Activated naive CD8-positive, alpha-beta T cell treated with anti-CD3 and anti-CD28 coated beads, Interleukin-2, amount 50 U/mL, for 24 hours (primary cell): ENCODE measurements at places on chromosomes 11 and 22.

DNA sequence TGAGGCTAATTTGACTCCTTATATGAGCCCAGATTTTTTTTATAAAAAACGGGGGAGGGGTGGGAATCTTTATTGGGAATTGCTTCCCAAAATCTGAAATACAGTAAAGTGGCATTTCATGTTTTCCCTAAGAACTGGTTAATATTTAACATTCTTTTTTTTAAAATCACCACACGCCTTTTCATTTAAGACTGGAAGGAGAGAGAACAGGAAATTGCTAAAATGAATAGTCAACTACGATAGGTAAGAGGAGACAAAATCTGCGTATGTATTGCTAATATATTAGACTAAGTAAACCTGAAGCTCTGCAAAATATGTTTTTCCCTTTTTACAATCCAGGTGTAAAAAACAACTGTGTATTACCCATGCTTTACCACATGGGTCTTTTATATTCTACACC is 57.0 kb downstream of the SOX6 start:
- no peak for DNase-seq

- DNase-seq, result no peak
These were observed 9.8 kb downstream of the SCN4B start for GRCh38 chr11:118142809-118143208.

- no peak for DNase-seq
These were observed 2.2 kb upstream of the MYO18B start for GRCh38 chr22:25739659-25740344.

DNA sequence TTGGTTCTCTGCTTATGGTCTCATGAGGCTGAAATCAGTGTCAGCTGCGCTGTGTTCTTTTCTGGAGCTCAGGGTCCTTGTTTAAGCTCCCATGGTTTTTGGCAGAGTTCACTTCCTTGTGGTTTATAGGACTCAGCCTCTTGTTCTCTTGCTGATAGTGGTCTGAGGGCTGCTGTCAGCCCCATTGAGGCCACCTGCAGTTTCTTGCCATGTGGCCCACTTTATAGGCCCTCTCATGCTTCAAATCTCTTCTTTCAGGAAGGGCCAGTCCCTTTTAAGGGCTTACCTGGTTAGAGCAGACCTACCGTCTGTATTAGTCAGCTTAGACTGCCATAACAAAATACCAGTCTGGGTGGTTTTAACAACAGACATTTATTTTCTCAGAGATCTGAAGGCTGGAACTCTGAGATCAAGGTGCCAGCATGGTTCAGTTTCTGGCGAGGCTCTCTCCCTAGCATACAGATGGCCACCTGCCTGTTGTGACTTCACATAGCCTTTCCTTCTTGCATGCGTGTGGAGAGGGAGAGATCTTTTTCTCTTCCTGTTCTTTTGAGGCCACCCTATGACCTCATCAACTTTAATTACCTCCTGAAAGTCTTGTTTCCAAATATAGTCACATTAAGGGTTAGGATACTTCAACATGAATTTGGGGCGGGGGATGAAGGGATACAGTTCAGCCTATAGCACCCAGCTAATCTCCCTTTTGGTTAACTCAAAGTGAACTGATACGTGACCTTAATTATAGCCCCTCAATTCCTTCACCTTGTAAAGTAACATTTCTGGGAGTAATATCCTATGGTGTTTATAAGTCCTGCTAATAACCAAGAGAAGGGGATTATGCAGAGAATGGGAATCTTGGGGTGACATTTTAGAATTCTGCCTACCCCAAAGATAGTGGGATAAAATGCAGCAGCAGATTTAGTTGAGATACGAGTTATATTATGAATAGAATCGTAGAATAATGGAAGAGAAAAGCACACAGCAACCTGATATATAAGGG is 131.8 kb downstream of the UVRAG start:
- no peak for DNase-seq

DNA sequence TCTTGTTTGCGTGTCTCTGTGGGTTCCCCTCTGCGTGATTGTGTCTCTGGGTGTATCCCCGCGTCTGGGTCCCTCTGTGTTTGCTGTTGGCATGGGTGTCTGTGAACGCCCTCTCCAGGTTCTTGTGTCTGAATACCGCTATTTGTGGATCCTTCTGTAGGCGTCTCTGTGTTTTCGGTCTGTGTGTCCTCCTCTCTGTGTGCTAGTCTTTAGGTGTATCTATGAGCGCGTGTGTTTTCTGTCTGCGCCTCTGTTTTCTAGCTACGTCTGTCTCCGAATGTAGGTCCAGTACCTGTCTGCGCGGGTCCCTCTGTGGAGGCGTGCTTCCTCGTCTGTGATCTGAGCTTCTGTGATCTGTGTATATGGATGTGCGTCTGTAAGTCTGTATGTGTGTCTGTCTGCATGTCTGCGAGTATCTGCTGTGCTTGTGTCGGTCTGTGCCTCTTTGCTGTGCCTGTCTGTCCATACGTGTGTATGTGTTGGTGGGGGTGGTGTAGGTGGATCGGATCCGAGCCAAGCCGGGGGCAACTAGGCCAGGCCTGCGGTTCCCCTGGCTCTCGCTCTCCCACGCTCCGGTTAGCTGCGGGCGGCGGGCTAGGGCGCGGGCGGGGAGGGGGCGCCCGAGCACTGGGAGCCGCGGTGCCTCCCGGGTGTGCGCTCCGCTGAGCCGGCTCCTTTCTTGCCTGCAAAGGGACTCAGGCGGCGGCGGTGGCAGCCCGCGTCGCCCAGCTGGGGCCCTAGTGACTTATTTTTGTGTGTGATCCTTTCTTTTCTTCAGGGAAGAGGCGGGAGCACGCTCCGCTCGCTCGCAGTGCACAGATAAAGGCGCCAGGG is 105.3 kb upstream of the E2F8 start:
- no peak for DNase-seq

DNA sequence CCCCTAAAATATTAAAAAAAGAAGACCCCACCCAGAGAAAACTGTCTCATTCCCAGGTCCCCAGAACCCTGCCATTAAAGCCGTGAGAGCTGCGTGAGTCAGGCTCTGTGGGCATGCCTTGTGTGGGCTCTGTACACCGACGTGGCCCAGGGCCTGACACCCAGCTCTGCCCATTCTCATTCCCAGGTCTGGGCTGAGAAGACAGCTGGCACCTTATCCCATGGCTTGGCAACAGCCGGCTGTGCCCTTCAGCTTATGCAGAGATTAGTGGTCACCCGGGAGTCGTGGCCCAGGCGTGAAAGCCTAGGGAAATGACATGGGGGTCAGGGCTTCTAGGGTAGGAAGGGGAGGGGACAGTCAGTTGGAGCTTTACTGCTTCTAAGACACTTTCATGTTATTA is 31.9 kb downstream of the OTOG start:
- no peak for DNase-seq

GRCh38 chr22:37220543-37220981 is 8.3 kb upstream of the SSTR3 start:
- no peak for DNase-seq

DNA sequence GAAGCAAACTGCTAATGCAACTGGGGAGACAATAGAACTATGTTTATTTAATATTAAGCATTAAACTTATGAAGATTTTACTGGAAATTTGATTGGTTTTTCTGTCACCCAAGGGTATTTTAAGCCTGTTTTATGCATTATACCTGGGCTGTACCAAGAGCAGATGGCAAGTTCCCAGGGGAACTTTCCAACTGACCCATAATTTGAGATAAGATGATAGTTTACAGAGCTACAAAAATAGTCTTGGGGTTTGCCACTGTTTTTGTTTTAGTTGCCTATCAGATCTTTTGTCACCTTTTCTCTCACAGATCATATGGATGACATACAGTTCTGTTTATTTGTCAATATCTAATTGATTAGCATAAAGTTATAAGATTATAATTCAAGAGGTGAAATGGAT is 43.9 kb downstream of the PDE3B start:
- no peak for DNase-seq

- DNase-seq, result no peak
These were observed 1.8 kb upstream of the KRTAP5-4 start for GRCh38 chr11:1623716-1624115.

- DNase-seq, result no peak
These were observed 69.0 kb upstream of the THY1 start for GRCh38 chr11:119491753-119492510.

GRCh38 chr11:101913656-101914055 is 1.2 kb upstream of the CEP126 start:
- DNase-seq, result no peak

- DNase-seq, result no peak
These were observed 224.4 kb upstream of the MTNR1B start for GRCh38 chr11:92744929-92745585.

- DNase-seq, result no peak
These were observed 235.4 kb downstream of the METTL15 start for GRCh38 chr11:28343304-28344233.

DNA sequence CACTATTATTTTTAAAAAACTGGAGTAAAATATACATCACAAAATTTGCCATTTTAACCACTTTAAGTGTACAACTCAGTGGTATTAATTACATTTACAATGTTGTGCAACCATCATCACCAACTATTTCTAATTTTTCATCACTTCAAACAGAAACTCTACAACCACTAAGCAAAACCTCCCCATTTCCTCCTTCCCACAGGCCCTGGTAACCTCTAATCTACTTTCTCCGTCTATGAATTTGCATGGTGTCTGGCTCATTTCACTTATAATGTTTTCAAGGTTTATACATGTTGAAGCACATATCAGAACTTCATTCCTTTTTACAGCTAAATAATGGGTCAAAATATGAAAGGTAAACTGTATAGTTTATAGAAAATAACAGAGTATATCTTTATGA is 24.4 kb downstream of the DDI1 start:
- DNase-seq, result no peak

GRCh38 chr11:85698195-85698594 is 12.2 kb upstream of the CCDC89 start:
- no peak for DNase-seq
